Astrocyte (in vitro differentiated cells and primary cell): ENCODE measurements at places on chromosomes 13 and 19.

DNA sequence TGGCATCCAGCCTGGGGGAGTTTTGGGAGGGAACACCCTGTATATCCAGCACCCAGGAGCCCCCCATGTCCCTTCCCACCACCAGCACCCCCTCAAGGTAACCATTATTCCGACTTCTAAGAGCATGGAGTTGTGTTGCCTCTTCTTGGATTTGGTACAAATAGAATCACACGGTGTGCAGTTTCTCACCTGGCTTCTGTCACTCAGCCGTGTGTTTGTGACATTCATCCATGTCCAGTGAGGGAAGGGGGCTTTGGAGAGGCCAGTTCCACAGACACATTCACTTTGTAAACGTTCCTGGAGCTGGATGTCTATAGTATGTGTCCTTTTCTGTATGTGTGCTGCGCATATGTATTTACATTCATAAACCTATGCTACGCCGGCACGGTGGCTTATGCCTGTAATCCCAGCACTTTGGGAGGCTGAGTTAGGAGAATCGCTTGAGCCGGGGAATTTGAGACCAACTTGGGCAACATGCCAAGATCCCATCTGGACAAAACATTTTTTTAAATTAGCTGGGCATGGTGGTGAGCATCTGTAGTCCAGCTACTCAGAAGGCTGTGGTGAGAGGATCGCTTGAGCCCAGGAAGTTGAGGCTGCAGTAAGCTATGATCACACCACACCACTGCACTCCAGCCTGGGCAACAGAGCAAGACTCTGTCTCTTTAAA lies 36.6 kb downstream of the MYH14 start:
- DNase-seq = no peak

DNA sequence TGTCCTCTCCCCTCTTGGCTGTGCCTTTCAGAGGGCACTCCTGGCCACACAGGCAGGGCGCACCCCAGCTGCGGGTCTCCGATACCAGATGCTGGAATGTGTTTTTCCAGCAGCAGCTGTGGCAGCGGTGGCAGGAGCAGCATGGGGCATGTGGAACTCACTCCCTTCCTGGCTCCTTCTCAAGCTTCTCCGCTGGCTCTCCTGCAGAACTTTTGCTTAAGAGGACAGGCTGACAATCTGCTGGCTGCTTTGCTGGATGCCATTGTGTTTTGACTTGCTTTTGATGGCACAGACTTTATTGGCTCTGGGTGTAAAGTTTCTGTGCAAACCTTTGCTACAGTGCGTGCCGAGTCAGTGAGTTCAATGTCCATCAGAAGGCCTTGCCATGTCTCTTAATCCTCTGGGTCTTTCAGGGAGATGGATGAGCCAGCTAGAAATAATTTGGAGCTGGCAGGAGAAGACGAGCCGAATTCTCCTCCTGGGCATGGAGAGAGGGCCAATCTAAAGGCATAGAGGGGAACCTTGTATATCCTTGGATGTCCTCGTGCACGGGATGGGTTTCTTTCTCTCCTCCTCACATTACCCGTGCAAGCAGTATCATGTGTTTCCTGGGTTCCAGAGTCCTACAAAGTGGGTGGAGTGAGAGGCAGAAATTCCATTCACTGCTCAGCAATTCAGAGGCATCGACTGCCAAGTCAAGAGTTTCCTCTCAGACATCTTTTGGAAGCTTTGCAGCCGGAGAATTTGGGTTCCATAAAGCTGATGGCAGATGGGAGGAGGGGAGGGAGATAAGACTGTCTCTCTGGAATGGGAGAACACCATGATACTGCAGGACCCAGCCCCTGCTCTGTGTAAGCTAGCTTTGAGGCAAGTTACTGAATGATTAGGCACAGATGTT lies 231.2 kb downstream of the FGF9 start:
- no peak for DNase-seq

DNA sequence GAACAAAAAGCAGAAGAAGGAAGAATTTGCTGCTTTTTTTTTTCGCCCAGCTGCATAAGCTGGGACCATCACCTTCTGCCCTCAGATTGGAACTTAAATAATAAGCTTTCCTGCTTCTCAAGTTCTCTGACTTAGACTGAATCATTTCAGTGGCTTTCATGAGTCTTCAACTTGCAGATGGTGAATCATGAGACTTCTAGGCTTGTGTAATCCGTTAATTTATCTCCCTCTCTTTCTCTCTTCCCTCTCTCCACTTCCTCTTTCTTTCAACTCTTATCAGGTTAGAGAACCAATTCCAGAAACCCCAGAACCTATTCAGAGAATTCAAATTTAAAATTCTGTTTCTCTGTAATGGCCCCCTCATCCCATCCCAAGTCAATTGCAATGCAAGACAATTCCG lies 1153.7 kb downstream of the PCDH9 start:
- DNase-seq = peak; percentile 83

DNA sequence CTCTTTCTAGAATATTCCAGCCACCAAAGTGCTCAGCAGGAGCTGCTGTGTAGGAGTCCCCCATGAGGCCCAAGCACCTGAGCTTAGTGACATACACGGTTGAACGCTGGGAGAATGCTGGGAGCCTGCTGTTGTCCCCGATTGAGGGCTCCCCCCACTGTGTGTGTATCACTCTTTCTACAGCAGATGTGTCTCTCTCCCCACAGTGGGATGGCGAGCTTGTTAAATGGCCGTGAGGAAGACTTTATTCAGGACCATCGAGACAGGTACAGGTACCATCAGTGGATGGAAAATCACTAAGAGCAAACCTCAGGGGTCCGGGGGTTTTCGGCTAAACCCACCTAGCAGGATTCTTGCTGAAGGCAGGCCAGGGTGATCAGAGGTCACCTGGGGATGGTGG lies 22.7 kb downstream of the EPN1 start:
- DNase-seq = no peak

DNA sequence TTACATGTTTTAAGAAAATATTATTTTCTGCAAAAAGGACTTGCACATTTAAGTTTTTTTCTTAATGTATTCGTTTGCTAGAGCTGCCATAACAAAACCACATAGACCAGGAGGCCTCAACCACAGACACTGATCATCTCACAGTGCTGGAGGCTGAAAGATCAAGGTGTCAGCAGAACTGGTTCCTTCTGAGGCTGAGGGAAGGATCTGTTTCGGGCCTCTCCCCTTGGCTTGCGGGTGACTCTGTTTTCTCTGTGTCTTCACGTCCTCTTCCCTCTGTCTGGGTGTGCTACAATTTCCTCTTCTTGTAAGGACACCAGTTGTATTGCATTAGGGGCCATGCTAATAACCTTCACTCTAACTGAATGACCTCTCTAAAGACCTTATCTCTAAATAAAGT lies 364.2 kb downstream of the IRS2 start:
- no peak for DNase-seq

GRCh38 chr19:38786572-38787265 lies 2.3 kb upstream of the LGALS7B start:
- no peak for DNase-seq

GRCh38 chr19:17966550-17967256 lies at the start of gene KCNN1:
Gene KCNN1 (plus strand): TSS chr19:17967107. CDS start chr19:17973889, 6,782 bp downstream.
- no peak for DNase-seq

DNA sequence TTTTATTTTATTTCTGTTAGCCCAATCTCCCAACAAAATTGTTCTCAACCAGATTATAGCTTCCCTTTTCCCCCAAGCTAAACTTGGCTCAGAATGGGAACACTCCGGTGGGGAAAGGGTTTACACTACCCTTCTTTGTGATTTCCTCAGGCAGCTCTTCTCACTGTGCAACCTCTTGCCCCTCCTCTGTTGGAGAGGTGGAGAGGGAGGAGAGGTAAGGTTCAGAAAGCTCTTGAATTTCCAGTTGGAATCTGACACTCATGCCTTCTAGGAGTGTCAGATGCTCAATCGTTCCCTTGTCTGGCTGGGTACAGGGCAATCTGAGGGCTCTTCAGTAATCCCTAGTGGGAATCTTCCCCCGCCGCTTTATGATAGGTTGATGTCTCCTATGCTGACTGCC lies 486.1 kb upstream of the KLF12 start:
- no peak for DNase-seq

DNA sequence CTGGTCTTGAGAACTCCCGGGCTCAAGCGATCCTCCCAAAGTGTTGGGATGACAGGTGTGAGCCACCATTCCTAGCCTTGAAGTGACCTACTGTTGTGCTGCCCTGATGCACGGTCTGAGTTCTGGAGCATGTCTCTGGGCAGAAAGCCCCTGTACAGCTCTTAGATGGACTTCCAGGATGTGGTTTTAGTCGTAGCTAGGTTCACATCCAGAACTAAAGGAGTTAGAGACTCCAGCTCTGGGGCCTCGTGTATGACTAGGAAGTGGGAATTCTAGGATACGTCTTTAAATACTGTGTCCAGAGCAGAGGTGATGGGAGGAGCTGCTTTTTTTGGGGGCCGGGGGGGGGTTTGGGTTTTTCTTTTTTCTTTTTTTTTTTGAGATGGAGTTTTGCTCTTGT lies 12.2 kb downstream of the UPF1 start:
- DNase-seq = peak; percentile 36

DNA sequence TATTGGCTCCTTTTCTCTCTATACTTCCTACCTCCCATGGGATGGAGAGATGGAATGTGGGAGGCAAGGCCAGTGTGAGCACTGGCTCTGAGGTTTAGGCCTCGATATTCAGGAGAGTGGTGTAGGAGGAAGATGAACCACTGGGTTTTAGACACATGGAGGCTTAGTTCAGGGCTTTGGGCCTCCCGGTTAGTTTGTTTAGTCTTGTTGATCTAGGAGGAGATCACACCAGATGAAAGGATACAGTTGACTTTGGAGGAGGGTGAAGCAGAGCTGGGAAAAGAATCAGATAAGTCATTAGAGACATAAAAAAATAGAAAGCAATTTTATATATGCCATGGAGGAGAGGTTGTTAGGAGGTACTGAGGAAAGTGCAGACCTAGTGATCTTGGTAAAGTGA lies 30.9 kb downstream of the RNASEH2B start:
- DNase-seq = no peak

DNA sequence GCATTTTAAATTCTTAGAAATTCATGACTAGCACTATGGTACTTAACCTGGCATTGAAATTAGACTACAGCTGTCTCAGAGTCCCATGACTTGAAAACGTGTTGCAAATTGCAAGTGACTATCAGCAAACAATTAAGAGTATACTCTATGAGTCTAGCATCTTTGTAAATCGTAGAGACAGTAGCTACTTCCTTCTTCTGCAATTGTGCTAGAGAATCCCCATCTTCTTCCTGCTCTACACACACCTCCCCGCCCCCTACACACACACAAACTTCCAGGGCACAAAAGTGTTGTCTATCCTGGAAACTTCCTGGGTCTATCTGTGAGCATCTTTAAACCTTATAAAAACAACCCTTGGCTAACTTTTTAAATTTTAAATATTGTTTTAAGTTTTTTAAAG lies 35.2 kb upstream of the MIR17HG start:
- DNase-seq = no peak
